Stimulated activated CD4-positive, alpha-beta T cell treated with anti-CD3 and anti-CD28 coated beads, TNF-alpha, amount 100 ng/mL, for 1 hour (primary cell): ENCODE measurements at places on chromosomes 5 and 9.

GRCh38 chr9:20284601-20285289, 337.6 kb downstream of the MLLT3 start:
- DNase-seq, result no peak

GRCh38 chr5:56056875-56057274, 62.1 kb upstream of the IL6ST start:
- DNase-seq, result no peak

GRCh38 chr5:141704782-141705297, 22.8 kb upstream of the ARAP3 start:
- DNase-seq, result no peak

- no peak for DNase-seq
Measured at GRCh38 chr5:109191153-109191558, 218.6 kb downstream of the PJA2 start.

GRCh38 chr5:134114886-134115805, 665 bp downstream of the TCF7 start:
- peak; percentile 77 for DNase-seq

DNA sequence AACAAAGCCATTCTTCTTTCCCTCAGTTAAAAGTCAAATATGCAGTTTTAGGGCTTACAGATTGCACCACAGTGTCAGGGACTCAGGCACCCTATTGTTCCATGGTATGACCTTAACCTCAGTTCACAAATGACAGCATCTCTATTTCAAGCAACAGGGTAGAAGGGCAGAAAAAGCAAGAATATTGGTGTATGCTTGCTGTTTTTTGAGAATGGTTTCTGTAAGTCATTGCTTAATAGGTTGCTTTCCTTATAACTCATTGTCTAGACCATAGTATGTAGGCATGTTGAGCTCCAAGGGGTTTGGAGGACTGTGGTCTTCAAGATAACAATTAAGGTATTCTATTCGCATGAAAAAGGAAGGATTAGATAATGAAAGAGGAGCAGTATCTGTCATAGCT, 183.5 kb upstream of the EDIL3 start:
- no peak for DNase-seq

DNA sequence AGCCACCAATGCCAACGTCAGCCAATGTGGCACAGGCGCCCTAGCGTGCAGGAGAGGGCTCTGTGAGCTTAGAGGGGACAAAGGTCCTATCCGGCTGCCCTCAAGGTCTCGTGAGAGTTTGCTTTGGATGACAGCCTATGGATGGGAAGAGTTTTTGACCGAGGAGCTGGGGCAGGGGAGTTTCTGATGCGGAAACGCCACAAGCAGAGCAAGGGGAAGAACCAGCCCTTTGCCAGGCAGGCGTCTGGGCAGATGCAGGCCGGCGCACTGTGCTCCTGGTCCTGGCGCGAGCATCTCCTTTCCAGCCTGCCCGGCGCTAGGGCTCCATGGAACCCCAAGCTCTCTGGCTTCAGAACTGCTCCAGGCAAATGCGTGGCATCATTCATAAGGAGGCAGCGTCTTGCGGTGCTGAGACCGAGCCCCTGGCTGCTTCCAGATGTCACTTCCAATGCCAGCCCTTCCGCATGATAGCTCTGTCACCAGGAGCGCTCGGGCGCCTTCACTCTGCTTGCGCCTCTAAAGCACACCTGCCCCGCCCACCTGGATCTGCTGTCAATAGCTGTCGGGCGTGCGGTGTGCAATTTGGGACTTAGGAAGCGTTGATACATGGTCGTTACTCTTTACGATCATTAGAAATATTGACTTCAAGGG, 374.9 kb upstream of the IRX1 start:
- no peak for DNase-seq

GRCh38 chr5:37975531-37975930, 135.7 kb upstream of the GDNF start:
- no peak for DNase-seq

- DNase-seq, result no peak
Measured at GRCh38 chr5:164909673-164910072, 1404.3 kb downstream of the MAT2B start.

- no peak for DNase-seq
Measured at GRCh38 chr5:1171340-1171941, 30.0 kb upstream of the SLC6A19 start.

GRCh38 chr9:73215249-73215648, 63.6 kb downstream of the ANXA1 start:
- no peak for DNase-seq

- no peak for DNase-seq
Measured at GRCh38 chr9:107046692-107047091, 183.7 kb downstream of the ZNF462 start.

DNA sequence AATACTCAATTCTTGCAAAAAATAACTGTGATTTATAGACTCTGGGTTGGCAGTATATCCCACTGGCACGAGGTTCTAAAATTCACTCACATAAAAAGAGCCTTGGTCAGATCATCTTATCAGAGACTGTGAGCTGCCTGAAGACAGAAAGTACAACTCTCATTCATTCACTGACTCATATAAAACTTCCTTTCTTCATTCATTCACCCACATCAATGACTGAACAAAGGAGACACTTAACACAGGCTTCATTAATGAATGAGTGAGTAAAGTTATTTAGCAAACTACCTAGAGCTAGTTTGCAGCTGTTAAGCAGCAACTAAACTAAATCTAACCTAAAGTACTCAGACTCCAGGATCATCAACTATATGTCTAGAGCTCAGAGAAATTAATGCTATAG, 214.7 kb downstream of the DENND1A start:
- no peak for DNase-seq

- DNase-seq, result no peak
Measured at GRCh38 chr5:100856462-100856861, 46.6 kb downstream of the ST8SIA4 start.

GRCh38 chr5:81121836-81122630, 111.1 kb upstream of the CKMT2 start:
- DNase-seq, result no peak

DNA sequence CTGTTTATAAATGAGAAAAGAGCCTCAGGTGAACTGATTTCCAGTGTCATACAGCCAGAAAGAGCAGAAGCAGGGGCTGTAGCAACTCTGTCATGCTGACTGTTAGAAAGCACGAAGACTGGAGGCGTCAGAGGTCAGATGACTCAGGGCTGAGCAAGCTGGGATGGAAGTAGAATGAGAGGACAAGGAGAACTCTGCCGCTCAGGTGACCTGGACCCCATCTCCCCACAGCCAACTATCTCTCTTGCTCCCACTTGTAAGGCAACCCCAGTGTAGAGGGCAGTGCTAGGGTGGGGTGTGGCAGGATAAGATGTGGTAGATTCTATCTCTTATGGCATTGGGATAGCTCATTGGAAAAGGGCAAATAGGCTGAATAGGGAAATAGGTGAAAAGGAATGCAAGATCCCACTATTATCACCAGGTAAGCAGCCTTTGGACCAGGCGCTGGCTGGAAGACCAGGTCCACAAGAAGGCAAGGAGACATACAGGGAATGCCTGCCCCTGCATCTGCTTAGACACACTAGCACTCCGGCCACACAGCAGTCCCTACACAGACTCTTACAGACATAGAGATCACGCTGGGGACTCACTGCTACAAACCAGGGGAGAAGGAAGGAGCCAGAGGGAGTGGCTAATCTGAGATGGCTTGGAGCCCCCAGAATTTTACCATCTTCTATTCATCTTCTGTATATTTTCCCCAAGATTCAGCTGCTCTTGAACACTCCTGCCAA, 21.2 kb upstream of the LOX start:
- DNase-seq, result no peak

DNA sequence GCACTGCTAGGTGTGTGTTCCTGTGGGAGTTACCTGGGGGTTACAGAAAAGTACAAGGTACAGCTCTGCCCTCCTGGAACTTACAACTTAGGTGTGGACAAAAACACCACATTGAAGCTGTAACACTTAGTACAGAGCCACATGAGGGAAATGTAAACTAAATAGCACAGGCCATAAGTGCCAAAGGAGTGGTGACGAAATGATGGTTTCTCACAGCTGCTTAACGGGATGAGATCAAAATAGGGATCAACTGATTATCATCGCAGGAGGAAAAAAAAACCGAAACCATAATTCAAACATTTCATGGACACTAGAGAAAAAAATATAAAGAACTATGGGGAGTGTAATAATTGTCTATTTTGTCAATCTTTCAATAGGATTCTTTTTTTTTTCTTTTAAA, 5.9 kb downstream of the LIX1 start:
- no peak for DNase-seq

DNA sequence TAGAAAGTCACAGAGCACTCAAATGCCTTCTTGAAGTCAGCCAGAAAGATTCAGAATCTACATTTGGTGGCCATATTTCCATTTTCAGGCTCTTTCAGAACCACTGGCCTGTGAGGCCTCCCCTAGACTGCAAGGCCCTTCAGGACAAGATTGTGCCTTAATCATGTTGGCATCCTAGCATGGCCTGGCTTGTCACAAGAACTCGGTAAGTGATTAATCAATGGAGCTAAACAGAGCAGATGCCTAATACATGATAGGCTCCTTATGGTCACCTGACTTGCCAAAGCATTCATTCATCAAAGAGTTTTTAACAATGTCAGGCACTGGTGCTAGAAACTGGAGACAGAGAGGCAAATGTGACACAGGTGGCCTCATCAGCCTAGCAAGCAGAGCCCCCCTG, 70.3 kb downstream of the PGM5 start:
- DNase-seq, result no peak

- DNase-seq, result no peak
Measured at GRCh38 chr9:72978744-72979143, 25.9 kb upstream of the ALDH1A1 start.

- DNase-seq, result no peak
Measured at GRCh38 chr5:87367243-87367642, 45.5 kb downstream of the CCNH start.

DNA sequence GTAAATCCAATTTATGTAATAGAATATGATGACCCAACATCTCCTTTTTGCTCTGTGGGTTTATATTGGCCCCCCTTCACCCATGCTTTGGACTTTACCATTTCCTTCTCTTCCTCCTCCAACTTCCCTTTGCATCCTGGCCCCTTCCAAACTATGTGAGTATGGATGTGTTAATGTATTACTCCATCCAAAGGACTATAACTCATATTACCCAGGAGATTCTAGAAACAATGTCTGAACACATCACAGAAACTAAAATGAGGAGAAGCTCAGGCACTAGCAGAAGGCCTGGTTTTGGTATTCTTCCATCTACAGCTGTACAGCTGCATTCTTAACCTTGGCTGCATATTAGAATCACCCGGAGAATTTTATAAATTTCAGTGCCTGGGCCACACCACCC, 110.7 kb downstream of the PDE4D start:
- no peak for DNase-seq

DNA sequence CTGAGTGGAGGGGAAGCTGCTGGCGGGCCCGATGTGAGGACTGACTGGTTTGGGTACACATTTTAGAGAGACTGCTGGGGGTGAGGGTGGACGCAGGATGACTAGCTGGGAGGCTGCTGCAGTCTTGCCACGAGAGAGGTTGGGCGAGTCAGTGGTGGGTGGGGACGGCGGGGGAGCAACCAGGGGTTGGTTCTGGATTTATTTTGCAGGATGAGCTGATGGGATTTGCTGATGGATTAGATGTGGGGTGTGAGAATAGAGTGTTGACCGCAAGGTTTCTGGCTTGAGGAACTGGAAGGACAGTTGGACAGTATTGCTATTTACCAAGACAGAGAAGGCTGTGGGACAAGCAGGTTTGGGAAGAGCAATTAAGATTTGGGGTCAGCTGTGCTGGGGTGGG, 5.8 kb upstream of the NDST1 start:
- no peak for DNase-seq

DNA sequence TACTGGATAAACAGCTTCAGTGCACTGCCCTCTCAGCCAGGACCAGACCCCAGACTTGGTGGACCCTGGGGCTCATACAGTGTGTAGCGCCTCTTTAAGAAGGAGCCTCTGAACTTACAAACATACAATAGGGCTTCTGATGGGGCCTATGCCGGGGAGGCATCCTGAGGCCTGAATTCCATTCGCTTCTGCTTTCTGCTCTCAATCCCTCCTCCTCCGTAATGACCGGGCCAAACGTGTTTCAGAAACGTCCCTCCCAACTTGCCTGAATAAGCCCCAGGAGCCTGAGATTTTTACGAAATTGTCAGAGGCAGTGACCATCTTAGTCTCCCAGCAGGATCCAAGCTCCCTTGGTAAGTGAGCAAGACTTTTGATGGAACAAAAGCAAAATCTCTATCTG, 128.1 kb upstream of the BOD1 start:
- no peak for DNase-seq

DNA sequence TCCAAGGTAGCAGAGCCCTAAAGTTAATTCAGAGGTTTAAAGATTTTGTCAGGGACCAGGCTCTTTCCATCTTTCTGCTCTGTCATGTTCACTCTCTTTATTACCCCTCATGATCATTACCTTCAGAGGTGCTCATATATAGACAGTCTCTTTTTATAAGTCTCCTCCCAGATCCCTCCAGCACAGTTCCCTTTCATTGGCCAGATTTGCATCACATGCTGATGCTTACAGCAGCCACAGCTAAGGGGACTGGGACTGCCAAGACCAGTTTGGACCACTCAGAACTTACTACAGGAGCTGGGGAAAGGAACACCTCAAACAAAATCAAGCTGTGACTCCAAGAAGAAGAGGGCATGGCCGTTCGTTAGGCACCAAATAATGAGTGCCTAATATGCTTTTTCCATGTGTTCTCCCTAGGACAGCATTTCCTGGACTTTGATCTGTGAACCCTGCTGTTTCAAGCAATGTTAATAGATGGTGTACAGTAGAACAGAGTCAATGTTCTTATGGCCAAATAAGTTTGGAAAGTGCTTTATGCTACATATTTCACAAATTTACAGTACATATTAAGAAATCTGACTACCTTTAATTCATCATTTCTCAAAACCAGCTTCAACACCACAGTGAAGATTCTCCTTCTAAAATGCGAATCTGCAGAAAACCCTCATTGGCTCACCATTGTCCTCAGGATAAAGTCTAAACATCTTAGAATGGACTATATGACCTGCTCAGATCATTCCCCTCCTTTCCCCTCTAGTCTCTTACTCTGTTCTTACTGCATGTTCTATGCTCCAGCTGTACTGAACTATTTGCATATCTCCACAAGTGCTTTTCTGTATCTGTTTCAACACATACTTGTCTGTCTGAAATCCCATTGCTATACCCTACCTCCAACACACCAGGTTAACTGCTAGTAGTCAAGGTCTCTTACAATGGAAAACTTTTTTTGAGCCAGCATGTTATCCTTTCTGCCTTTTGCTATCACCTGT, 3.4 kb downstream of the C5orf58 start:
- DNase-seq, result no peak

GRCh38 chr9:1047591-1048230, 2.4 kb upstream of the DMRT2 start:
- no peak for DNase-seq

- DNase-seq, result no peak
Measured at GRCh38 chr9:78005231-78006002, 26.2 kb downstream of the GNAQ start.

GRCh38 chr5:42672925-42673324, 83.7 kb upstream of the CCDC152 start:
- DNase-seq, result no peak

DNA sequence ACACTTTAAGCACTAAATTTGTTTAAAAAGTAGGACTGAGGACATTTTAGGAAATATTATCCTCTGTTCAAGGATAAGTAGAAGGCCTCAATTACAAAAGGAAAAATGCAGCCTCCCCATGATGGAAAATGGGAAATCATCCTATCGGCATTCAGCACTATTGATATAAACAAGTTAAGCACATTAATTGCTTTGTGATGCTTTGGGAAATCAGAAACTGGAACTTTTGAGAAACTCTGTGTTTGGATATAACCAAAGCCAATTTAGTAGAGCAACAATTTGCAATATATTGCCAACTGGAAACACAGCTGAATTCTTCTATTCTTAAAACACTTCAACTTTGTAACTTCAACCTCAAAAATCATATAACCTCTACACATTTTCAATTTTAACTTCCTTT, 65.2 kb upstream of the PTGER4 start:
- DNase-seq, result no peak
